ENCODE measurements at places on chromosomes 7 and 10.

- no peak for DNase-seq
These were observed 258.0 kb upstream of the HABP2 start for GRCh38 chr10:113294868-113295267.

DNA sequence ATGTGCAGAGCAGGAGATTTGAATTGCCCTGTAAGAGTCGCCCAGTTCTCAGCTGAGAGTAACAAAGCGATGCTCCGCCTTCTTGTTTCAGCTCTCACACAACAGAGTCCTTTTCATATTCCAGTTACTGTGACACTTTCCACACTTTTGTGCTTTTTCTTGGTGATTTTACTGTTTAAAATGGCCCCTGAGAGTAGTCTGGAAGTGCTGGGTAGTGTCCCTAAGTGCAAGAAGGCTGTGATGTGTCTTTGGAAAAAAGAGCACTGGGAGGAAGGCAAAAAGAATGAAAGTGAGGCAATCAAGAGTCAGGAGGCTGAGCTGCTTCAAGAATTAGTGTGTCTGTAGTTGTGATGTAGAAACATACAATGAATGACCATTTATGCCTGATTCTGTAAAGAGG lies 201.2 kb upstream of the SEMA3E start:
- DNase-seq: peak; percentile 9

- no peak for DNase-seq
These were observed 23.8 kb upstream of the GSDME start for GRCh38 chr7:24781106-24781505.

DNA sequence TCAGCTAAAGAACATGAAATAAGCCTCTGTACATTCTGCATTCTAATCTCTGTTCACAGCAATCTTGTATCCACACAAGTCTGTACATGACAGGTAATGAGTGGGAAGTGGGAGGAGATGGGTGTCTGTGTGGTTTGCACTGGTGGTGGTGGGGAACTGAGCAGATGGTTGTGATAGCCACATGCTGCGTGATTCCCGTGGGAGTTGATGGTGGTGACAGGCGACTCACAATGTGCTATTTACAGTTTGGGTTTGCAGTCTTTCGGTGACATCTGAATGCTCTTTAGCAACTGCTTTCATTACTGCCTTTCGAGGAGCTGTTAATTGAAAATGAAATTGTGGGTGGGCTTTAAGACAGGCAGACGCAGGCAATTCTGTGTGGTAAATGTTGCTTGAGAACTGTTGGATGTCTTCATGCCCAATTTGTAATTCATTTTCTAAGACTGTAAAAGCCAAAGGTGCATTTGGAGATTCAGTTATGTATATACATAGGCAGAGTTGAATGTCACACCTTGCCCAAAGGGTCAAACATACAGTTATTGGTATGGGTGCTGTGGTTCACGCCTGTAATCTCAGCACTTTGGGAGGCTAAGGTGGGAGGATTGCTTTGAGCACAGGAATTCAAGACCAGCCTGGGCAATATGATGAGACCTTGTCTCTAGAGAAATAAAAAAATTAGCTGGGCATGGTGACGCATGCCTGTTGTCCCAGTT lies 308.2 kb downstream of the AUTS2 start:
- no peak for DNase-seq

GRCh38 chr10:75166623-75166972 lies 44.0 kb upstream of the VDAC2 start:
- DNase-seq: no peak

DNA sequence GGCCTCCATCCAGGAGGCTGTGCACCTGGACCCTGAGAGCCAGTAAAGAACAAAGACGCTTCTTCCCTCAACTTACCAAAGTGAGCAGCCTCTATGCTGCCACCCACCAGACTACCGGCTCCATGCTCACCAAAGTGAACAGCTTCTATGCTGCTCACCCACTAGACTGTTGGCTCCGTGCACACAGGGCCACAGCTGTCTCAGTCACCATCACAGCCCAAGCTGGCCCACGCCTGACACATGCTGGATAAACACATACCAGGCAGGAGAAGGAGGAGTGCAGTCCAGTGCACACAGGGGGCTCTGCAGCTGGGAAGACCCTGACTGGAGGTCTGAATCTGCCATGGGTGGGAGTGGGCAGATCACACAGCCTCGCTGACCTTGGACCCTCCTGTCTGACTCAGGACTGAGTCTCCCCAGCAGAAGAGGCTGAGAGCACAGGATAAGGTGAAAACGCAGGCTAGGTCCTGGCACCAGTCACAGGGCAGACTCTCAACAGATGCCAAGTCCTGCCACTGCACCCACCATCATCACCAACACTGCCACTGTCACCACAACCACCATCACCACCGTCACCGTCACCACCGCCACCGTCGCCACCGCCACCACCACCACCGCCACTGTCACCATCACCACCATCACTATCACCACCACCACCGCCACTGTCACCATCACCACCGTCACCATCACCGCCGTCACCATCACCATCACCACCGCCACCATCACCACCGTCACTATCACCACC lies 130.9 kb downstream of the MAD1L1 start:
- DNase-seq: no peak

DNA sequence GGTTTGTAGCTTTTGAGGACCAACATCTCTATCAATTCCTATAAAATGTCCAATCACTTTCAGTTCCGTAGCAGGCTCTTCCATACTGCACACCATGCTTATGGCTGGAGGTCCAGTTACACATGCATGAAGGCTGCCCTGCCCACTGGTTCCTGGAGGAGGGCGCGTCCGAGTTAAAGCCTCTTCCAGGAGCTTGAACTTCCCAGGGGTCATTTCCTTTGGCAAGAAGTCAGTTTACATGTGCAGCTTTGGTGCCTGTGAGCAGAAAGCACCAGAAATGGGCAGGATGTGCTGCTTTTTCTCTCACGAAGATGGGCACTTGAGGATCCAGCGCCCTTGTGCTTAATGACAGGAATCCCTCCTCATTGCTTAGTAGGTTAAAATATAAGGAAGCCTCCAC lies 17.6 kb upstream of the PHYH start:
- no peak for DNase-seq

GRCh38 chr7:149171892-149172533 lies 23.3 kb upstream of the ZNF282 start:
- no peak for DNase-seq

DNA sequence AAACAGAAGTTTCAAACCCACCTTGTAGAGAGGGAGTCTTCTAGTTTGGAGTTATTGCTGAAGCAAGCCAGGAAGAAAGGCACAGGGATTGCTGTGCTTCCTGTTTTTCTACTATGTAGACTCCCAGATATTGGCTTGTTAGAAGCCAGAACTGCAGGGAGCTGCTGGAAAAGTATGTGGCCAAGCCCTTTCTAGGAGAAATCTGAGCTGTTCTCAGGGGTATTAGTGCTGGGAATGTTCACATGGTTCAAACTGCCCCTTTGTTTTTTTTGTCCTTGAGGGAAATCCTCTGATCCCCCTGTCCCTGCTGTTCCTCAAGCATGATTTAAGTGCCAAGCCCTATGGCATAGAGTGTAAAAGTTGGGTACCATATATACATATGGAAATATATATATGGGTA lies 184.0 kb downstream of the CCDC7 start:
- no peak for DNase-seq

DNA sequence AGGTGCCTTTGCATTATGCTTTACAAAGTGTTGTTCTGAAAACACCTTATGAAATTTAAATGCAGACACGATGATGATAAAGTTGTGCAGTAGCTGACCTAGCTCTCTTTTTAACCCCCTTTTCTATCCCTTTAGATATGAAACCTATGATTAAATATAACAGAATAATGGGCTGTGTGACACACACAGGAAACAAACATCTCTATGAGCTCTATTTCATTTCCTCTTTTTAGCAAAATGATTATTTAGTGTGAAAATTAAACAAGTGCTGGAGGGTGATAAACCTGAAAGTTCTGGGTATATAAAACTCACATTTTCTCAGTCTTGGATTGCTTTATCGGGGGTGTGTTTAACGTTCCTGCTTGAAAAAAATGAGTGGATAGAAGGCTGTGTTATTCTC lies 1310.5 kb upstream of the CELF2 start:
- DNase-seq: no peak

- DNase-seq: no peak
These were observed 2.9 kb upstream of the IGFBP1 start for GRCh38 chr7:45885264-45885882.

DNA sequence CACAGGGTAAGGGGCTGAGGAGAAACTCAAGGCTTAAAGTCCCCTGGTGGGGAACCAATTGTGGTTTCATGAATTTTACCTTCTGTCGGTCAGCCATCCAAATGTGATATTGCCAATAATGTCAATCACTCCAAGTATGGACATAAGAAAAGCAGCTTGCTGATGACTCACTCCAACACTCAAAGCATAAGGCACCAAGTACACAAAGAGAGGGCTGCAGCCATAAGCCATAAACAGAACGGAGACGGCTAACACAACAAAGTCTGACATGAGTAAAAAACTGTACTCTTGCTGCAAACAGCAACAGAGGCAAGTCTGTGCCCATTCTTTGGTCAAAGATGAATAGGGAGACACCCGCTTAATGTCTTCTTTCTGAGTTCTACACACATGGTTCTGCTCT lies 24.2 kb downstream of the IFIT5 start:
- DNase-seq: no peak

GRCh38 chr10:12907656-12908055 lies 93.9 kb downstream of the CCDC3 start:
- DNase-seq: no peak

DNA sequence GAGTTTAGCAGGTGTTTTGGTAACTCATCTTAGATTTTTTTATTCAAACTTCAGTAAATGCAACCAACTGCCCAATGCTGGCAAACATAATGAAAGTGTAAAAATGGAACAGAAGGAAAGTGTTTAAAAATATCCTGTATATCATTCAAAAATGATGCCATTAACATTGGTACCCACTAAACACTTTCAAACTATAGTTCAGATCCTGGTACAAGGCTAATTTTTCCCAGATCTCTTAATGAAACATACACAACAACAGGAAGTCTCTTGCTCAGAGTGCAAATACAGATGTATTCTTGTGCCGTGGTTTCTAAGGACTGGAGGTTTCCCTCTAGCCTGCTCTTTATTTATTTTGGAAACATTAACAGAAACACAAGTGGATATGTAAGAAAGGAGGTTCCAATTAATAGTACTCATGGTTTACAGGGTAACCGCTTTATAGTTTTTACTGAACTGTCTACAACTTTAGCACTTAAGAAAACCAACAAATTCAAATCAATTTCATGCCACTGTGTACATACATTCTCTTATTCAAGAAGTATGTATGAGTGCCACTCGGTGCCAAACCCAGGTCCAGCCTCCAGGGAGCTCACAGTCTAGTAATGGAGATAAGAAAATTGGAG lies 176.0 kb upstream of the AKR1E2 start:
- no peak for DNase-seq

- DNase-seq: no peak
These were observed at the start of gene NODAL for GRCh38 chr10:70441161-70441894. TSS of gene NODAL (minus strand) at chr10:70441681. CDS start at chr10:70441667, 14 bp downstream.

DNA sequence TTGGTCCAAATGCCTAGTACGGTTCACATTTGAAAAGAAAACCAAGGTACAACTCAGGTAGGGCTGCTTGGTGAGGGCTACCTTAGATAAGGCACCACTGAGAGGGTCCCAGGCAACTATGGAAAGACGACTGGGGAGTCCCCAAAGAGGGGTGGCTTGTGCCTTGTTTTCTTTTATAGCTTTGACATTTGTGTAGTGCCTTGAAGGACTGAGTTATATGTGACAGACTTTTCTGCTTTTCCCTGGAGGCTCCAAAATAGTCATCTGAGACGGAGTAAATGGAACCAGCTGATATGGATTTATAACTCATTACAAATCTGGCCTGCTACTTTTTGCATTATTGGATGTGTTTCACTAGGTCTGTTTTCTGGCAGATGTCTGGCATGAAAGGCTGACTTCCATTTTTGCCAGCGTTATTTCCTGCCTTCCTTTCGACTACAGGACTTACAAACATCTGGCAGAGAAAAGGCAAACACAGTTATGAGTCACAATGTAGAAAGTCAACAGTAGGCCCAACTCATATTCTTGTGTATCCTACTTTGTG lies 88.2 kb upstream of the IMMP2L start:
- no peak for DNase-seq

DNA sequence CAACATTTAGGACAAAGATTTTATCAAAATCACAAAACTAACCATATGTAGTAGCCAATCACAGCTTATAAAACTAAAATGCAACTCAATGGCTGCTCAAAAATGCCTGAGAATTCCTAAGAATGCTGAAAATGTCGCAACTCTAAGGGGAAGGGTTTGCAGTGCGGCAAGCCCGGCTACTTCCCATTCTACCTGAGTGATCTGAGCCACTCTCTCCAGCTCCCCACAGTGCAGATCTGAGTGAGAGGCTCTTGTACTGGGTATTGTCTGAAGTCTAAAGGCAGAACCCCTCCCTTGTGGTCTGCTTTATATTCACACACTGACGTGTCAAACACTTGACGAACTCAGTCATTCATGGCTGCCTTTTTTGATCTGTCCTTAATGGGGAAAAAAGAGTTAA lies 28.9 kb downstream of the RAB11FIP2 start:
- no peak for DNase-seq

DNA sequence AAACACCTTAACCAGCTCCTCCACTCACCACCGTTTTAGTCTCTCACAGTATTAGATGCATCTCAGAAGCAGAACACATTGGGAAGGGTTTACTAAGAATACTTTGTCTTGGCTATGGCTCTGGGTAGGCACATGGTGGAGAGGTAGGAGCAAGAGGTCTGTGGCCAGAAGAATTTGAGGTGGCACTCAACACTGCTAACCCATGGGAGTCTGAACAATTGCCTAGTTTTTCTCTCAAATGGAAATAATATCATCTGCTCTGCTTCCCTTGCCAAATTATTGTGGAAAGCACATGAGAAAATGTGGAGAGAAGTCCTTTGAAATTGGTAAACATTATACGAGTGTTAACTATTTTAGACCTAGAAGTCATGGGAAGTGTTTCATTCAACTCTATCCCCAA lies 214.3 kb downstream of the SKAP2 start:
- DNase-seq: no peak

Data from AG04449 (cell line).